ENCODE measurements at places on chromosomes 12 and 14.

- no peak for DNase-seq
These were observed 108.1 kb upstream of the HIF1A start for GRCh38 chr14:61587081-61587713.

DNA sequence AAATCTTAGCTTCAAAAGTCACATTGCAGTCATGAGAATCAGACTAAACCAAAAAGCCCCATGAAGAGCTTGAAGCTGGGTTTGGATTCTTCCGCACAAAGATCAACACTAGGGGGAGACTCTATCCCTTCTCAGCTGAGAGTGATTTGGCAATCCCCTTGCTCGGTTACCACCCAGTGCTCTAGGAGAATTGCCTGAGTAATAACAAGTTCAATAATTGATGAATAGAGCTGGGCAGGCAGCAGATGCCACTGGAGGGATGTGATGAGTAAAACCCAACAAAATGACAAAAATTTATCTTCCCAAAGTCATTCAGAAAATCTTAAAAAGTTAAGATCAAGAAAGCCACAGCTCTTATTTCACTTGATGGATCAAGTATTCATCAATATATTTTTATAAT lies 185.6 kb upstream of the ARID2 start:
- DNase-seq: peak; percentile 51

- DNase-seq: peak; percentile 71
These were observed 379.6 kb downstream of the LRIG3 start for GRCh38 chr12:58540480-58541299.

DNA sequence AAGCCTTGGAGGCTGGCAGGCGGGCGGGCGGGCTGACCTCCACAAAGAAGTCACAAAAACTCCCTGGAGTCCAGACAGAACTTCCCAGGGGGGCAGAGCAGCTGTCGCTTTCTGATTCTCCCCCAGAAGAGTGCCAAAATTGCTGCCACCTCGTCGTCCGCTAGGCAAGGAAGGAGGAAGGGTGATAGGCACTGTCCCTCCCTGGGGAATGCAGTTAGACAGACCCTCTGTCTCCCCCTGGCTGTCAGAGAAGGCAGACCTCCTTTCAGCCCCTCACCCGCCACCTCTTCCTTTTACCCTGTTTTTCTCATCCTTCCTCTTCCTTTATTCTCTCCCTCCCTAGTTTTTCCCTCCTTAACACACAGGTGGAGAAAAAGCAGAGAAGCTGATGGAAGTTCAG lies 18.7 kb downstream of the GRIN2B start:
- DNase-seq: no peak

- DNase-seq: no peak
These were observed 2.0 kb upstream of the ART4 start for GRCh38 chr12:14845350-14845750.

DNA sequence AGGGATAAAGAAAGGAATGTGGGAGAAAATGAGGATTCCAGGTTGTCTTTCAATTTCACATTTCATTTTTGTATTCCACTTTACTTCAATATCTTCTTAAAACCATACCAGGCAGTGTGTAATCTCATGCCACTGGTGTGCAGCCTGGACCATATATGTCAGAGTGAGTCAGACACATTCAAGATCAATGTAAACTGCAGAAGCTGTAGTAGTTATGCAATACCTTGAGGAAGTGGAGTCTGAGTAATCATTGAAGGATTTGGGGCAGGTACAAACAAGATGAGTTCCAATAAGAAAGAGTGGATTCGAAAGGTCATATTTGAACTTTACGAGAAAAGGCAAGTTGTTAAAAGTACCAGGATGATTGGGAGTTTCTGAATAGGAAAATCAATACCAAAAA lies 14.1 kb downstream of the PLCZ1 start:
- no peak for DNase-seq

- no peak for DNase-seq
These were observed 23.2 kb upstream of the RIN3 start for GRCh38 chr14:92490239-92490959.

DNA sequence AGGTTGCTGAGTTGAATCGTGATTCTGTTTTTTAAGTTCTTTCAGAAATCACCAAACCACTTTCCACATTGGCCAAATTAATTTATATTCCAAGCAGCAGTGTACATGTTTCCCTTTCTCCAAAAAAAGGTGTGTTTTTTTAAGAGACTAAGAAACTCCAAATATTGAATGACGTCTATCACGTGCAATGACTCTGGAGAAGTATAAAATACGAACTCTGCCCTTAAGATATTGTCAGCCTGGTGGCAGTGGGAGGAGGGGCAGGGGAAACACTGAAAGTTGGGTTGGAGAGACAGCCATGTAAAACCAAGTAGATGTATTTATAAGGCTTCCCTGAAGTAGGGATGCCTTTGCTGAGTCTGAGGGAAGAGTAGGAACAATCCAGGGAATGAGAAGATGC lies 50.1 kb upstream of the DHRS4 start:
- no peak for DNase-seq

DNA sequence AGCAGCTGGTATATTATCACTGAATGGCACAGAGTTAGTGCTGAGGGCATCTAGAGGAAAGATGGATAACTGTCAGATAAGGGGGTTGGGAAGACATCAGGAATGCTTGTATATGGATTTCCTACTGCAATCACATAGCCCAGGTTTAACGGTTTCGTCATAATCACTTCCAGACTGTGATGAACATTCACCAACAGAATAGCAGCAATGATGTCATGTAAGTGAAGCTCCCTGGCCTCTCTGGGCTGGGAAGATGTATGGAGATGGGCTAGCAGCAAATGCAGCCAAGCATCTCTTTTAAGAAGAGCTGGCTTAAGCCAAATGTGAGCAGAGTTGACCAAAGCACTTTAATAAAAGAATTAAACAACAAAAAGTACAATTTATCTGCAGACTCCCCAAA lies 714.6 kb downstream of the GALC start:
- no peak for DNase-seq

DNA sequence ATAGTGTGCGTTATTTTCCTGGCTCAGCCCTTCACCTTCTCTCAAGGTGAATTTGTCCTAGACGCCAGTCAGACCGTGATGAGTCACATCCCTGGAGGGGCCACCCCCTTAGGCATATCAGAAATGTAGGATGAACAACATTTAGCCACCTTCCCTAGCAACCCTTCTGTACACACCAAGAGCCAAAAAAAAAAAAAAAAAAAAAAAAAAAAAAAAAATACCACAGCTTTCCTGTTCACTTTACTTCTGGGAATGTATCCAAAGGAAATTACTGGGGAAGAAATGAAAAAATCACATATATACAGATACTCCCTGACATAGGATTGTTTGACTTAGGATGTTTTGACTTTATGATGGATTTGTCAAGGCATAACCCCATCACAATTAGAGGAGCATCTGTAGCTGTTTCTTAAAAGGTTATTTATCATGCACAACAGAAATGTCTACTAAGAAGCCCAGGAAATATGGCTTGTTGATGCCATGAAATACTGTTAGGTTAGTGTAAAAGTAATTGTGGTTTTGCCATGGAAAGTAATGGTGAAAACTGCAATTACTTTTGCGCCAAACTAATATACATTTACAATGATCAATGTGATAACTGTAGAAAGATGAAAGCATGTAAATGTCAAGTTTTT lies 68.2 kb upstream of the BDKRB2 start:
- DNase-seq: no peak

DNA sequence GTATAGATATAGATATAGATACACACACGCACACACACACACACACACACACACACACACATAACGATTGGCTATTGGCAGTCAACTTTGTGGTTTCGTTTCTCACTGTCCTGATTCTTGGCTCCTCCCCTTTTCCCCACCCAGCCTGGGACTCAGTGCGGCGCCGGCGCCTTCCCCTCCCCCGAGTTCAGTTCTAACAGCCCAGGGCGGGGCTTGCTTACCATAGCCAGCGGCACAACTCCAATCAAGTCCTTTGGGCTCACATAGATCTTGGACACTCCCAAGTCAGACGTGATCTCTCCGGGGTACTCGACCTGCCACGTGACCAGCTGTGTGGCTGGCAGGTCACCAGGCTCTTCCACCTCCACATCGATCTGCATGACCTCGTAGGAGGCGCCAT lies 484.1 kb downstream of the GLT1D1 start:
- DNase-seq: no peak

DNA sequence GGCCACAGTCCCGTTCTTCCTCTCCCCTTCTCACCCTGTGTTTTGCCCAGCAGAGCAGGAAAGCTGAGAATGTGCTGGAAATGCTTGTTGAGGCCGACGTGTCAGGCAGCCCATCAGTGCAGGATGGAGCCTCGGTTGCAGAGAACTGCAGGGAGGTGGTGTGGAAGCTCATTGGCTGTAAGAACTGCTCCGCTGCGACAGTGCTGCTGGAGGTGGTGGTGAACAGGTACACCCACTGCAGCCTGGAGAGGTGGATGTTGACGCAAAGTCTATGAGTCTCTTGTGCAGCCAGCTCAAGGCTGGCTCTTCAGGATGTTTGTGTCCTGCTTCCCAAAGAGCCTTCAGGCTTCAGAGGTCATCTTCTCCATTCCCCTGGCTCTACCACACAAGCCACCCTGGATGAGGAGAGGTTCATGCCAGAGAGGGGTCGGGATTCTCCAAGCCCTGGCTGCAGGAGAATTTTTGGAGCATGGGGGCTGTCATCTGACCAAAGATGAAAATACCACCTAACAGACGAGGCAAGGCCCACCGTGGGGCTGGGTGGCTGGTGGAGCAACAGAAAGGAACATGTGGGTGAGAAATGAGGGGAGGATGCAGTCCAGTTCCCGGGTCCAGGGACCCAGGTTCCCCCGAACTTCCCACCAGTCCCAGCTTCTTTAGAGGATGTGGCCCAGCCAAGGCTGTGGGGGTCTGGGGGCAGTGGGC lies 174.1 kb upstream of the PRMT8 start:
- no peak for DNase-seq

- no peak for DNase-seq
These were observed 16.7 kb downstream of the LGR5 start for GRCh38 chr12:71456316-71456715.

DNA sequence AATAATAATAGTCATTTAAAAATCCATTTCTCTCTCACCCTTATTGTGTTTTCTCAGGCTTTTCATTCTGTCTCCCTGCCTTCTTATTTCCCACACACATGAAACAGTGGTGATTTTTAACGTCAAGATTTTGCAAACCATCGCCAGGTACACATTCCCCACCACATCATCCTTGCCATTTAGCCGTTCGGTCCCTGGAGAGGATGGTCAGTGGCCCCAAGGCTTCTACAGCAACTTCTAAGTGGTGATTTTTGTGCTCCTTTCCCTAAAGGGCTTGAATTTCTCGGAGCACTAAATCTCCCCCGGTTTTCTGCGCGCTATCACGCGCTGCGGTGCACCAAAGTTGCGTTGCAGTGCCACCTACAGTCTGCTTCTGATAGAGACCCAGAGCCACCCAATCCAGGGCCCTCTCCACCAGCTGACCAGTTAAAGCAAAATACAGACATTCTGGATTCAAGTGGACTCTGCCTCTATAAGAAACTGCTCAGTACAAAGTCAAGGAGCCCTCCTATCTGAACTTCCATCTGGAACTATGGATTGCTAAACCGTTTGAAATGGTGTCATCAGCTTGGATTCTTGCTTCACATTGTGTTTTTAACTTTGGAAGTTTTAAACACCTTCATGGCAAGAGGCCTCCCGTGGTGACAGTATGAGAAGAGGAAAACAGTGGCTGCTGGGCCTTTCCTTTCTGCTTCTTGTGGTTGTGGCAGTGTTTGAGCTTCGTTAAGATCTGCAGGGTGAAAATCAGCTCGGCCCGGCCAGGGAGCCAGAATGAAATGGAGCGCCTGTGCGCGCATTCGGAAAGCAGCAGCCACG lies 234.0 kb downstream of the SPTSSA start:
- no peak for DNase-seq

DNA sequence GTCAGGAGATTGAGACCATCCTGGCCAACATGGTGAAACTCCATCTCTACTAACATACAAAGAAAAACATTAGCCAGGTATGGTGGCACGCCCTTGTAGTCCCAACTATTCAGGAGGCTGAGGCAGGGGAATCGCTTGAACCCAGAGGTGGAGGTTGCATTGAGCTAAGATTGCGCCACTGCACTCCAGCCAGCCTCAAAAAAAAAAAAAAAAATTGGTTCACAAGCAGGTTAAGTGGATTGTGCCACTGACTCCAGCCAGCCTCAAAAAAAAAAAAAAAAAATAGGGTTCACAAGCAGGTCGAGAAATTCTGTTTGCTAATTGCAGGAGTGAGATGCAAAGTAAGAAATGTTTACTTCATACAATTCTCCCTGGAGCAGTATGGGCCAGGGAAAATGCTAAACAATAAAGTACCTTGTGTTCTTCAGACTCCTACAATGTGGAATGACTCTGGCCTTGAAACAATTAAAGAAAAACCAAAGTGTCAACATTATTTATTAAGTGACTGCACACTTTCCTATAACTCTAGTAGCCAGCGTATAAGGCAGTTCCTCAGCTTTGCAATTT lies 6.1 kb downstream of the EDDM3B start:
- DNase-seq: no peak

- peak; percentile 33 for DNase-seq
These were observed 17.4 kb downstream of the NPC2 start for GRCh38 chr14:74475678-74476077.

DNA sequence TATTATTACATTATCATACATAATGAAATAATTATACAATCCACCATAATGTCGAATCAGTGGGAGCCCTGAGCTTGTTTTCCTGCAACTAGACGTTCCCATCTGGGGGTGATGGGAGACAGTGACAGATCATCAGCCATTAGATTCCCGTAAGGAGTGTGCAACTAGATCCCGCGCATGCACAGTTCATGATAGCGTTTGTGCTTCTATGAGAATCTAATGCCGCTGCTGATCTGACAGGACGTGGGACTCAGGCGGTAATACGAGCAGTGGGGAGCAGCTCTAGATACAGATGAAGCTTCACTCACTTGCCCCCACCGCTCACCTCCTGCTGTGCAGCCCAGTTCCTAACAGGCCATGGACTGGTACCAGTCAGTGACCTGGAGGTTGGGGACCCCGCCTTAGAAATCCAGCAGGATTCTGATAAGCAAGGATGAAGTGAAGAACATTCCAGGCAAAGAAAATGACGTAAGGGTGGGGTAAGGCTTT lies 204.6 kb downstream of the ETV6 start:
- DNase-seq: no peak

DNA sequence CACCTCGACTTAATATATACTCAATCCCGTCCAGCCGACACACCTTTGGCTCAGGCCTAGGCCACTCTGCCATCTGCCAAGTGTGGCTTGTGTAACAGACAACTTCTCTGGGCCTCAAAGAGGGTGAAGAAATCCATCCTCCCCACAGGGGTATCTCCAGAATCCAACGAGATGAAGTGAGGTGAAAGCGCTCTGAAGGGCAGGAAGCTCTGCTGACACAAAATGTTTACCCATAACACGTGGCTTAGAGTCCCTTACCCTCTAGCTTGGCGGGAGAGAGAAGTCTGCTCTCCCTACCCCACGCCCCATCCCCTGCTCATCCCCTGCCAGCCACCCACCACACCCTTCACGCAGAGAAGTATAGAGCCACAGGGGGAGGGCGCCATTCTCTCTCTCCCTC lies 13.0 kb downstream of the ZBTB39 start:
- no peak for DNase-seq

All from AG09309 (cell line).